Adrenal gland (tissue), 19 donors: ENCODE measurements at places on chromosomes 3 and 15.

- no peak for DNase-seq
Measured at GRCh38 chr3:107690522-107691138, 167.9 kb downstream of the BBX start.

GRCh38 chr15:67018026-67018425 is 47.4 kb upstream of the SMAD3 start:
- no peak for DNase-seq

GRCh38 chr3:50536471-50537180 is 30.9 kb downstream of the C3orf18 start:
- DNase-seq: no peak

DNA sequence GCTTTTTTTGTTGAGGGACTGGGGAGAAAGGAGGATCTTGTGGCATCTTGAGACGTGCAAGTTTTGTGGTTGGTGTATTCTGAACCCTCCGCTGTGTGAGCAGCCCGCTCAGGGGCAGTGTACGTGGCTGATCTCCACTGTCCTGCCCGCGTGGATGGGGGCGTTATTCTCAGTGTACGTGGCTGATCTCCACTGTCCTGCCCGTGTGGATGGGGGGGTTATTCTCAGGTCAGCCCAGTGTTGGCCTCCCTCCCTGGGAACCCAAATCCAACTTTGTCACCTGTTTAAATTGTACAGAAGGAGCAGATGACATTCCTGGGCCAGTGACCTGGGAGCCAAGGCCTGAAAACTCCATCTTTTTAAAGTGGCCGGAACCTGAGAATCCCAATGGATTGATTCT is 84.0 kb downstream of the PGPEP1L start:
- no peak for DNase-seq

DNA sequence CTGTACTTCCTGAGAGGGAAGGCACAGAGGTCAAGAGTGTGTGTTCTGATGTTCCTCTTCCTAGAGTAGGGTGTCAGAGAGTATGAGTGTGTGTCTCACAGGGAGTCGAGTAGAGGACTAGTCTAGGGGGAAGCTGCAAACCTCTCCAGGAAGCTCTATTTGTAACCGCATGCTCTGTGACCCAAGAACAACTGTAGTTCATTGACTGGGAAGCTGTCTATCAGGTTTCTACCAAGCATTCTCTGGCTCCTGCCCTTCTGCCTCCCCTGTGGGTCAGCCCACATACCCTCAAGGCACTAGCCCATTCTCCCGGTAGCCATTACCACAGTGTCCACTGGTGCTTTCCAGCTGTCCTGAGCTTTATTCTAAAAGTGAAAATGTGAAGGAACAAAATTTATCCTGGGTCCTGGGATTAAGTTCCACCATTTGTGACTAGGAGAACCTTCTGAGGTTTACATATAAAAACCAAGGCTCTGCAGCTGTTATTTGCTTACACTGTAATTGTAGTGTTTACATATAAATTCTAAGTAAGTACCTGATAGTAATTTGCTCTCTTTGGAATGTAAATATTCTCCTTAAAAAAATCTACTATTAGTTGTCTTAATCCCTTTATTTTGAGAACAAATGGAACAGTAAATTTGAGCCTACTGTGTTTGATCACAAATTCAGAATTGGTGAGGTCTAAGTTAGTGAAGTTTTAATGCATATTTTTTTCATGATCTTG is 40.7 kb downstream of the MYRIP start:
- DNase-seq: no peak

- DNase-seq: no peak
Measured at GRCh38 chr3:55789516-55789915, 302.4 kb upstream of the WNT5A start.
